ENCODE measurements at places on chromosomes 4 and X. TPM values are rescaled to one million over a fixed set of nuclear protein-coding genes. Genes with fewer than 3 reads are reported as not detected.

DNA sequence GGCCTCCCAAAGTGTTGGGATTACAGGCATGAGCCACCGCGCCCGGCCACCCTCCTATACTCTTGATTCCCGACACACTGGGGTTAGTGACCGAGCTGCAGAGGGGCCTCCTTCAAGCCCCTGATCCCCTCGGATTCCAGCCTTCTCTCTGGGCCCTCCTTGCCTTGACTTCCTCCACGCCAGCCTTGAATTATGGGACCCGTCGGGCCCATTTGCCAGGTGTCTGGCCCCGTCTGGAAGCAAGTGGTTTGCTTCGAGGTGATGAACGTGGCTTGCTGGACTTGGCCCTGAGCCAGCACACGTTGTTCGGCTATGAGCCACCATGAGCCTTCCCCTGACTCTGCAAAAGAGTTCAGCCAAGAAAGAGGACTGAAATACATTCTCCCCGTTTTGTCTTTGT is 37.4 kb upstream of the GRPEL1 start:
- no peak overlapping the region for H3K4me3 ChIP-seq
- DNase-seq, result no peak
- peaks cover 21% of the 10 kb centered on the region for H3K4me1 ChIP-seq
- no peaks in the 10 kb centered on the region for H3K36me3 ChIP-seq
- no peak overlapping the region for H3K27ac ChIP-seq
- H3K27me3 ChIP-seq, result no peaks in the 10 kb centered on the region

DNA sequence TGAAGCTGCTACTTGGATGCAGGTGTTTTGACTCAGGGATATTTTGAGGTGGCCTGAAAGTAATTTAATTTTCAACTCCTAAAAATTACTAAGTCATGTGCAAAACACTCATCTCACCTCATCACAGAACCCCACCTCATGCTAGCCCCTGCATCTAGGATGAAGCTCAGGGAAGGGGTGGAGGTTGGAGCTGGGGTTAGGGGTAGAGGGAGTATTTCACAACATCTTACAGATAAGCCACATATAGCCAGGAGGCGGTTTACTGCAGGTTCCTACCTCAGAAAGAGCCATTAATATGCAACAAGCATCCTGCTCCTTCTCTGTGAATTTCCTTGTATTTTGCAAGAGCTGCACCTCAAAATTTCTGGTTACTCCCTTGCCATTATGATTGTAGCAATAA is 70.5 kb upstream of the TSPAN5 start:
- no peak overlapping the region for H3K4me3 ChIP-seq
- no peaks in the 10 kb centered on the region for H3K27me3 ChIP-seq
- no peak for DNase-seq

DNA sequence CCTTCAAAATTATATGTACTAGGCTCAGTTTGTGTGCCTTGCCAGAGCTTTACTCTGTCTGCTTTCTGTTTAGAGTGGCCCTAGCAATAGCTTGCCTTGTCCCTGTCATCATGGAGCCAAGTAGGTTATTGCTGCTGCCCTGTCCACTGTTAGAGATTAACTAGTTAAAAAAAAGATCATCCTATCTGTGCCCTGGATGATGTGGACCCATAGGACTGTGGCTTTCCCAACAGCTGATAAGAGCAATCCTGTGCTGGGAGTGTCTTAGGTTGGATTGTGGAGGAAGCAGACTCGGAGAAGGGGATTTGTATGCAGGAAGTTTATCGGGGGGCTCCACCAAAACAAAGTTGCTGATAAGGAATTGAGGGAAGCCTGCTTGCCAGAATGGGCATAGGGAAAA is 23.8 kb downstream of the PPP1R2C start:
- H3K27ac ChIP-seq, result no peak overlapping the region
- H3K36me3 ChIP-seq, result no peaks in the 10 kb centered on the region
- peaks cover 4% of the 10 kb centered on the region for H3K4me1 ChIP-seq

- no peak for DNase-seq
- H3K4me3 ChIP-seq, result no peak overlapping the region
Measured at GRCh38 chr4:42345962-42346544, 51.2 kb upstream of the SHISA3 start.

- H3K4me3 ChIP-seq, result peak overlapping the region; percentile 81
- H3K27ac ChIP-seq, result peak overlapping the region; percentile 84
- H3K36me3 ChIP-seq, result peaks cover 10% of the 10 kb centered on the region
- H3K27me3 ChIP-seq, result no peaks in the 10 kb centered on the region
- no peak for DNase-seq
Measured at GRCh38 chr4:80071604-80072227, 1.3 kb downstream of the ANTXR2 start.

SPATA18 gene
- 9.0 TPM for total RNA-seq

DNA sequence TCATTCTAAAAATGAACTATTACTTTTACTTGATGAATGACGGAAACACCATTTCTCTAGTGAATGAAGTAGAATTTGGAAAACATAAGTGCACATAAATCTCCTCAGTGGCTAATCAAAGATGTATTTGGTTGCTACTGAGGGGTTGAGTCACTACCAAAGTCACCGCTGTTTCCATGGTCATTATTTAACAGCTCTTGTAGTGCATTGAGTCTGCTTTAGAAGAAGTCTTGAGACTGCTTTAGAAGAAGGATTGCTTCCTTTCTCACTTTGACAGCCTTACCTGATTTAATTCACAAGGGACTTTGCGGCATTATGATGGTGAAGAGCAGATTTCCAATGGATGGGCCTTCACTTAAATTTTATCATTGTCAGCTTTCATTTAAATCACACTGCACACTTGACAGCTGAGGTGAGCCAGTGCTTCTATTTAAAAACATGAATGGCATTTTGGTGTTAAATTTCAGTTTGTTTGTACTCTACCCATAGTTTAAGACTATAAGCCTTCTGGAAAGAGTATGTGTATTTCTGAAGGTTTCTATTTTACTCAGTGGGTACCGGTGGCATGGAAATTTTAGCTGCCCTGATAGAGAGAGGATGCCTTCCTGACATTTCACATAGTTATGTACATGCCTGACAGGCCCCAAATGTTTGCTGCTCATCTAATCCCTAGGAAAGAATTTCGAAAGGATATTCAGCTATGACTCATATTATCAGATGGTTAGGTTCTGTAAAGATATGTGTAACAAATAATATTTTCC is 9.5 kb downstream of the ASB5 start:
- H3K27me3 ChIP-seq, result no peaks in the 10 kb centered on the region
- H3K4me3 ChIP-seq, result no peak overlapping the region
- H3K27ac ChIP-seq, result no peak overlapping the region
- DNase-seq, result no peak

NPY5R gene
- total RNA-seq, result 2.3 TPM

- H3K4me1 ChIP-seq, result no peaks in the 10 kb centered on the region
- no peaks in the 10 kb centered on the region for H3K36me3 ChIP-seq
- DNase-seq, result no peak
- no peak overlapping the region for H3K4me3 ChIP-seq
Measured at GRCh38 chr4:1490654-1491327, 84.5 kb upstream of the NKX1-1 start.

SPANXD gene
- not detected for total RNA-seq

GRCh38 chr4:186192066-186192612 is 772 bp downstream of the CYP4V2 start:
- no peaks in the 10 kb centered on the region for H3K36me3 ChIP-seq
- H3K4me3 ChIP-seq, result peak overlapping the region; percentile 92
- peaks cover 5% of the 10 kb centered on the region for H3K4me1 ChIP-seq
- DNase-seq, result no peak

DNA sequence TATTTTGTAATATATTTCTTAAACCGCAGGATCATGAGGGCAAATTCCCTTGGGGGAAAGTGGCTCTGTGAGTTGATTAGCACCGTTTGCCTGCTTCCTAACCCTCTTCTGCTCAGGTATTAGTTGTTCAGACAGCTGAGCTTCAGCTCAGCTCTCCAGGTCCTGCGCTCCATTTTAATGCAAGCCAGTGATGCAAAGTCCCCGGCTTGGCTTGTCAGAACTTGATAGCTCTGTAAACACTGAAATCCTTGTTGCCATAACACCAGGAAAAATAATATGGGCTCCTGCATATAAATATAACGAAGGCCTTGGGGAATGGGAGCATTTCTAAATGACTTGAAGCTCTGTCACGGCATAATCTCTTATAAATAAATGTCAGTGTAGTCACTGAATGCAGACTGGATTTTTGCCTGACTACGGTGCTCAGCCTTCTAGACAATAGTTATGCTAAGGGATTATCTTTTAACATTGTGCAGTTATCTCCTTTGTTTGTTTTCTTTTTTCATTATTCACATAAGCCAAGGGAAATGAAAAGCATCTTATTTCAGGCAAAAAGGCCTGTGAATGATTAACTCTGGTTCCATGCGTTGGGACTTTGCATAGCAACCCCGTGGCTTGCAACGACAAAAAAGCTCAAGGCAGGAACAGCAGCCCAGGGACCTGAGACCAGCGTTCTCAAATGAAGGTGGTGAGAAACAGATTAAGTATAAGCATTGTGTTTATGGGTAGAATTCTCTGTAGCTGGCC is 253.2 kb downstream of the SPRY1 start:
- peaks cover 24% of the 10 kb centered on the region for H3K4me1 ChIP-seq
- peak overlapping the region; percentile 71 for H3K27ac ChIP-seq
- no peaks in the 10 kb centered on the region for H3K27me3 ChIP-seq
- no peaks in the 10 kb centered on the region for H3K36me3 ChIP-seq
- peak overlapping the region; percentile 46 for H3K4me3 ChIP-seq

- no peak overlapping the region for H3K4me3 ChIP-seq
- DNase-seq, result no peak
- no peaks in the 10 kb centered on the region for H3K36me3 ChIP-seq
Measured at GRCh38 chr4:120056246-120056645, 10.4 kb downstream of the MAD2L1 start.

GRCh38 chr4:152534541-152535359 is 1.1 kb downstream of the FBXW7 start:
- H3K4me3 ChIP-seq, result peak overlapping the region; percentile 98
- peaks cover 34% of the 10 kb centered on the region for H3K4me1 ChIP-seq
- H3K27me3 ChIP-seq, result no peaks in the 10 kb centered on the region
- H3K27ac ChIP-seq, result no peak overlapping the region
- no peak for DNase-seq

GPRASP3 gene
- total RNA-seq, result 4.2 TPM

SULT1B1 gene
- 0.41 TPM for total RNA-seq

GRCh38 chrX:63930140-63930539 is 145.1 kb upstream of the ARHGEF9 start:
- H3K4me1 ChIP-seq, result no peaks in the 10 kb centered on the region
- no peak overlapping the region for H3K4me3 ChIP-seq
- no peaks in the 10 kb centered on the region for H3K27me3 ChIP-seq
- peak overlapping the region; percentile 41 for H3K27ac ChIP-seq
- DNase-seq, result no peak
- H3K36me3 ChIP-seq, result no peaks in the 10 kb centered on the region

GRCh38 chrX:128717635-128718578 is 665.7 kb upstream of the ACTRT1 start:
- no peaks in the 10 kb centered on the region for H3K36me3 ChIP-seq
- no peaks in the 10 kb centered on the region for H3K27me3 ChIP-seq
- no peak for DNase-seq

Measured in thoracic aorta (tissue), 2 donors.